ENCODE measurements at places on chromosomes 4 and X. TPM values are rescaled to one million over a fixed set of nuclear protein-coding genes. Genes with fewer than 3 reads are reported as not detected.

P2RY4 gene
- total RNA-seq, result 0.57 TPM

GRCh38 chr4:151675411-151675971, 85.3 kb downstream of the GATB start:
- peak overlapping the region; percentile 36 for H3K27ac ChIP-seq
- H3K4me1 ChIP-seq, result peaks cover 5% of the 10 kb centered on the region
- peak; percentile 52 for DNase-seq
- no peak overlapping the region for H3K4me3 ChIP-seq
- H3K36me3 ChIP-seq, result no peaks in the 10 kb centered on the region

PIR gene
- 20.6 TPM for total RNA-seq

DNA sequence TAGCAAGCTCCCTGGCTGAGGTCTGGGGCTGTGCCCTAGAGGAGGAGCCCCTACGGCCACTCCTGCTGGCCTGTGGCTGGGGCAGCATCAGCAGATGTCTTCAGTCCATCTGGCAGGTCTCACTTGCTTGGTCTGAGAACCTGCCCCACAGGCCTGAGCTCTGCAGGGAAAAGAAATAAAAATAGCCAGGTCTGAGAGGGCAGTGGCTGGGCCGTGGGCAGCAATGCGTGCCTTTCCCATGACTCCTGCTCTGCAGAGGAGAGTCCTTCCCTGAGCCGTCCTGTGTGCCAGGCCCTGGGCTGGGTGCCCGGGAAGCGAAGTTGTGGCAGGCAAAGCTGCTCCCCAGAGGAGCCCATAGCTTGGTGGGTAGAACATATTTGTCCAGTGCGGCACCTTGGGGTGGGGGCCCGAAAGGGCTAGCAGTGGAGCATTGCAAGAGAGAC, 11.3 kb upstream of the KIAA0232 start:
- H3K36me3 ChIP-seq, result no peaks in the 10 kb centered on the region
- no peak overlapping the region for H3K4me3 ChIP-seq
- H3K27me3 ChIP-seq, result no peaks in the 10 kb centered on the region
- no peaks in the 10 kb centered on the region for H3K4me1 ChIP-seq

DNA sequence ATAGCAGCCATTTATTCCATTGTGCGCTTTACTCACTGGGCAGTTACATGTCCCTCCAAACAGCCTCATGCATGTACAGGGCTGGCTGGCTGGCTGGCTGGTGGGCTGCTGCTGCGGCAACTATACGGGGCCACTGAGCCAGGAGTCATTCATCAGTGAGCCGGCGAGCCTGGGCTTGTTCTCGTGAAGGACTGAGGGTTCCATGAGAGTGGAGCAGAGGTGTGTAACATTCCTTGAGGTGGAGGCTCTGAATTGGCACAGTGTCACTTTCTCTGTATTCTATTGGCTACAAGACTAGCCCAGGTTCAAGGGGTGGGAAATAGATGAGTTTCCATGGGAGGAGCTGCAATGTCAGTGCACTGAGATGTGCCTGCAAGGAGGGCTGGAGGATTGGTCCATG, 89.1 kb downstream of the ARHGAP10 start:
- H3K27ac ChIP-seq, result no peak overlapping the region
- H3K4me1 ChIP-seq, result peaks cover 24% of the 10 kb centered on the region
- H3K27me3 ChIP-seq, result no peaks in the 10 kb centered on the region
- no peaks in the 10 kb centered on the region for H3K36me3 ChIP-seq

GRCh38 chr4:113844369-113844768, 82.8 kb upstream of the CAMK2D start:
- no peaks in the 10 kb centered on the region for H3K36me3 ChIP-seq
- H3K4me1 ChIP-seq, result no peaks in the 10 kb centered on the region
- DNase-seq, result no peak
- no peak overlapping the region for H3K4me3 ChIP-seq
